ENCODE measurements at places on chromosomes 5 and 9.

GRCh38 chr5:637581-638450 is 25.7 kb downstream of the CEP72 start:
- no peak for DNase-seq

DNA sequence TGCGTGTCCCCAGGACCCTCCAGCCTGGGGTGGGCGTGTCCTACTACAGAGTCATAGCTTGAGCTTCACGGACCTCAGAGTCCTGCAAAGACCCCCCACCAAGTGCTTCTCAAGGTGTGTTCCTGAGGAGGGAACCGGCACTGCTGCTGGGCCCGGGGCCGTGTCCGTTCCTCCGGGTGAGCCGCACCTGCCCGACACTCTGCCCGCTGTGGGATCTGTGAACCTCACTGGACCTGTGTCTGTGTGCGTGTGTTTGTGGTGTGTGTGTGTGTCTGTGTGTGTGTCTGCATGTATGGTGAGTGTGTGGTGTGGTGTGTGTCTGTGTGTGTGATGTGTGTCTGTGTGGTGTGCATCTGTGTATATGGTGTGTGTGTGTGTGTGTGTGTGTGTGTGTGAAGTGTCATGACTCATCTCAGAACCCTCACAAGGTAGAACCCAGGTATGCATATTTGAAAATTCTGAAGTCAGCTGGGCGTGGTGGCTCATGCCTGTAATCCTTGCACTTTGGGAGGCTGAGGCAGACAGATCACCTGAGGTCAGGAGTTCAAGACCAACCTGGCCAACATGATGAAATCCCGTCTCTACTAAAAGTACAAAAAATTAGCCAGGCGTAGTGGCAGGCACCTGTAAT is 40.9 kb upstream of the RXRA start:
- DNase-seq: no peak

DNA sequence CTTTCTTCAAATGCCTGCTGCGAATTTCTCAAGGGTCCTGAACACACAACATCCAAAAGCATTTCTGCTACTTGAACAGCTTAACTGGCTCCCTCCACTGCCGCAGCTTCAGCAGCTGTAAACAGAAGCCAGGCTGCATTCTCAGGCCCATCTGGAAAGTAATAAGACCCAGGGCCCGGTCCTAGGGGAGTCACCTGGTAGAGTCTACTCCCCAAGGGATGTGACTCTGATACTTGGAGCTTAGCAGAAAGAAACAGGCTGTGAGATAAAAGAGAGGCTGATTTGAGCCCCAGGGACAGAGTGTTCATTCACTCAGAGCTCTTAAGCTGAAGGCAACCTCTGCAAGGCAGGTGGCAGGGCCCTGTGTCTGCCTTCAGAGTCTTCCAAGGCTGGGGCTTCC is 356.8 kb downstream of the SPOCK1 start:
- DNase-seq: no peak

DNA sequence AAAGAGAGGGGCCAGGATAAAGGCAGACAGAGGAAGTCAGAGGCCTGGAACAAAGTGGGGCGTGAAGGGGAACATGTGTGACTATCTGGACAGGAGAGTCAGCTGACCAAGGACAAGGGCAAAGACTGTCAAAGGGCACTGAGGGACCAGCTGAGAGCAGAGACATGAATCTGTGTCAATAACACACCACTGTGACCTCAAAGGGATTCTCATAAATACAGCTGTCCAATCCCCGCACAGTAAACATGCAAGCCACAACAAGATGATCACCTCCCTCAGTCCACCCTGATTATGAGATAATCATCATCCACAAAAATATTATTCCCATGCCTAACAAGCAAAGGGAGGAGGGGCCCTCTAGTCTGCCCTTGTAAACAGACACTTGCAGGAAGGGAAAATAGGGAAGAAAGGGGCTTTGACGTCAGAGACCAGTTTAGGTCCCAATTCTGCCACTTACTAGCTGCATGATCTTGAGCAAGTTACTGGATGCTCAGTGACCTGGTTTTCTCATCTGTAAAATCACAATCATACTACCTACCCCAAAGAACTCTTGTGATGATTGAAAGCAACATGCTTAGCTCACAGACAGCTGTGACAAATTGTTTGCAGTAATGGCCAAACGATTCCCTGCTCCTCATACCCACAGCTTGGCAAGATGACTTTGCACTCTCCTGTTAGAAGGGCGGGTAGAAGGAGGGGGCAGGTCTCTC is 41.8 kb downstream of the RAPGEF1 start:
- DNase-seq: no peak

- no peak for DNase-seq
These were observed 5.0 kb downstream of the ENTPD8 start for GRCh38 chr9:137435980-137436760.

GRCh38 chr9:98892288-98892687 is 51.4 kb upstream of the COL15A1 start:
- DNase-seq: no peak

- DNase-seq: no peak
These were observed 3.0 kb downstream of the NKX2-5 start for GRCh38 chr5:173231996-173232498.

- DNase-seq: no peak
These were observed 29.0 kb upstream of the ANKRD33B start for GRCh38 chr5:10534561-10535530.

DNA sequence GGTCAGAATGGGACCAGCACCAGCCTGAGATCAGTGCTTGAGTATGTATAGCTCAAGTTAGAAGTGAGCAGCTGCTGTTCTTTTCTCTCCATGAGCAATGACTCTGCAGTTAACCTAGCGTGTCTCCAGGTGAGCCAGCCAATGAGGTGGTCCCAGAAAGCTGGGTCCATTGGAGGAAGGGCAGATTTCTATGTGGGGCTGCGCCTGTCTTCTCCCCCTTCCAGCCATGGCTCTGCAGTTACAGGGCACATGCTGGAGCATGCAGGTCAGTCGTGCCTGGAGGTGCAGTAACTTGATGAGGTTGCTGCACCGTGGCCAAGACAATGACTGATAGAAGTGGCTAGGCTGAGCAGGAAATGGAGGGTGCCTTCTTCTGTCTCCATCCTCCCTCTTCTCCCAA is 29.6 kb upstream of the CXCL14 start:
- DNase-seq: no peak

DNA sequence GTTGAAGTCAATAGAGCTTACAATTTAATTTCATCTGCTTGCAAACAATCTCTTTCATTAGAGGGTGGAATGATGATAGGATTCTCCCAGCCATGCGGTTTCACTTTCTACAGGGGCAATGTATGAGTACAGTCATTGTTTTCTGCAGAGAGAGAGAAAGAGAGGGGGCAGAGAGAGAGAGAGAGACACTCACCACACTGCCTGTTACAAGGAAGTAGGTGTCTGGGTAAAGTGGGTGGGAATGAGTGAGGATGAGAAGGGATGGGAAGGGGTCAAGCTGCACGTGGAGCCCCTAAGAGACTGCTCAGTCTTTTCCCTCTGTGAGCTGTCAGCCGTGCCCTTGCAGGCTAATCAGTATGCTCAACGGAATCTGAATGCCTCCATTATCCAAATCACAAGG is 454.3 kb downstream of the KDM4C start:
- no peak for DNase-seq

DNA sequence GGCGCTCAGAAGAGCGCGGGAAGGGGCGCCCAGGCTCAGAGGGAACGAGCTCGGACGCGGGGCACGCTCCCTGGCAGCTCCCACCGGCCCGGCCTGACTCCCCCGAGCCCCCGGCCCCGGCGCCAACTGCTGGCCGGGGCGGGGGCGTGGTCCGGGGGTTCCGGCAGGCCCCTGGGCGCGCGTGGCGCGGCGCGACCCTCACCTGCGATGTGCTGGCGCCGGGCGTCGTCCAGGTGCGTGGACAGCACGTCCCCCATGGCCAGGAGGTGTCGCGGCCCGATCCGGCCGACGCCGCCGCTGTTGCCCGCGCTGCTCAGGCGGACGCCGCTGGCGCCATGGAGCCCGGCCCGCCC is 43.5 kb upstream of the STXBP1 start:
- no peak for DNase-seq

DNA sequence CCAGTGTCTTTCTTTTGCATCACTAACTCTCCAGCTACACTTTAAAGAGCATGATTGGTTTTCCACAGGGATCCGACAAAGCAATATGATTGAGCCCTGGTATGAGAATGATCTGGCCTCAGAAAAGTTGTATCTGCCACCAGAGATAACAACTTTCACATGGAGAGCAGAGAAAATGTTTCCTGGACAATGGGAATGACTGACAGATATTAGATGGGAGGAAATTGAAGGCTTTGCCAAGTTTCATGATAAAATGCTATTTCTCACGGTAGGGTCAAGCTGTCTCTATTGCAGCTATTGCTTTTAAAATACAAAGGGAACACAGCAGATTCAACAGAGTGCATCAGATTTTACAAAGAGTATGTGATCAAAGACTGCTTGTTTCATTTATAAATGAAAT is 56.4 kb upstream of the GLIS3 start:
- no peak for DNase-seq

- DNase-seq: no peak
These were observed 318.3 kb upstream of the IRX4 start for GRCh38 chr5:2201011-2201410.

- peak; percentile 62 for DNase-seq
These were observed 2.5 kb upstream of the SEC16A start for GRCh38 chr9:136485049-136486045.

GRCh38 chr9:137130176-137130755 is 8.7 kb upstream of the GRIN1 start:
- DNase-seq: no peak

- DNase-seq: no peak
These were observed 49.7 kb downstream of the OLFM1 start for GRCh38 chr9:135136991-135137832.

GRCh38 chr9:78363221-78363620 is 66.3 kb downstream of the PSAT1 start:
- DNase-seq: no peak

- DNase-seq: no peak
These were observed 365.7 kb downstream of the DEPDC1B start for GRCh38 chr5:60334281-60334713.

GRCh38 chr9:114674076-114674797 is 7.8 kb downstream of the TEX48 start:
- DNase-seq: no peak

GRCh38 chr9:93952784-93953495 is 2.2 kb downstream of the BARX1 start:
- no peak for DNase-seq

- DNase-seq: no peak
These were observed 859 bp upstream of the GRIA1 start for GRCh38 chr5:153489611-153490010.

DNA sequence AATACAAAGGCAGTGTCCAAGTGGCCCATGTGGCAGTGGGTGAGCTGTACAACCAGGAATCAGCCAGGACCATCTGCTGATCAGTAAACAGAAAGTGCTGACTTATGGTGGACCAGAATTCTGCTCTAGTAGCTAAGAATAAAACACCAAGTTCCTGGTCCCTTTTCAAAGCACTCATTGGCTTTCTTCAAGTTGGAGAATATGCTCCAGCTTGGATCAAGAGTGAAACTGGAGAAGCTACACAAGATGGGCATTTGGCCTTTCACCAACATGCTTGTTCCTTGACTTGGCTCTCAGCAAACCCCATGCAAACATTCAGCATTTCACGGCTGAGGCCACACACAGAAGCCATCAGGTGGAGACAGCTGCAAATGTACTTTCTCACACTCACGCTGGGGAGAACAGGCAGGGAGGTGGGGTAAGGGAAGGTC is 32.1 kb downstream of the MARCHF3 start:
- DNase-seq: no peak

DNA sequence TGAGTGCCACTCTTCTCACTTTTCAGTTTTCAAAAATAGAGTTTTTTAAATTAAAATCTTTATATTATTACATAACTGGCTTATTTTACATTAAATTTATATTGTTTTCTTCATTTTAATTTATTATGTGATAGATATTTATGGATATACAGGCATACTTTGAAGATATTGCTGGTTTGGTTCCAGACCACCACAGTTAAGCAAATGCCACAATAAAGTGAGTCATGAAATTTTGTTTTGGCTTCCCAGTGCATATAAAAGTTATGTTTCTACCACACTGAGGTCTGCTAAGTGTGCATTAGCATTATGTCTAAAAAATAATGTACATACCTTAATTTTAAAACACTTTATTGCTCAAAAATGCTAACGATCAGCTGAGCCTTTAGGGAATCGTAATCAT is 47.4 kb downstream of the NDUFS4 start:
- DNase-seq: no peak

DNA sequence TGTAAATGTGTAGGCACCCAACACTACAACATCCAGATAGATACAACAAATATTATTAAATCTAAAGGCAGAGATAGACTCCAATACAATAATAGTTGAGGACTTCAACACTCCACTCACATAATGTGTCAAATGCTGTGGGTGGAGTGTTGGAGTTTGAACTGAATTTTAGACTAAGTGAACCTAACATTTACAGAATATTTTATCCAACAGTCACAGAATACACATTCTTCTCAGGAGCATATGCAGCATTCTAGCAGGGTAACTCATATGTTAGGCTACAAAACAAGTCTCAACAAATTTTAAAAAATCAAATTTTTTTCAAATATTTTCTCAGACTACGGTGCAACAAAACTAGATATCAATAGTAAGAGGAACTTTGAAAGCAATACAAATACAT is 648.7 kb upstream of the CDH18 start:
- no peak for DNase-seq

- DNase-seq: no peak
These were observed 43.8 kb upstream of the GOLPH3 start for GRCh38 chr5:32217886-32218396.

- no peak for DNase-seq
These were observed 48.3 kb downstream of the ATPSCKMT start for GRCh38 chr5:10201223-10201868.

- DNase-seq: no peak
These were observed 1.5 kb upstream of the TGFBI start for GRCh38 chr5:136027311-136027710.

DNA sequence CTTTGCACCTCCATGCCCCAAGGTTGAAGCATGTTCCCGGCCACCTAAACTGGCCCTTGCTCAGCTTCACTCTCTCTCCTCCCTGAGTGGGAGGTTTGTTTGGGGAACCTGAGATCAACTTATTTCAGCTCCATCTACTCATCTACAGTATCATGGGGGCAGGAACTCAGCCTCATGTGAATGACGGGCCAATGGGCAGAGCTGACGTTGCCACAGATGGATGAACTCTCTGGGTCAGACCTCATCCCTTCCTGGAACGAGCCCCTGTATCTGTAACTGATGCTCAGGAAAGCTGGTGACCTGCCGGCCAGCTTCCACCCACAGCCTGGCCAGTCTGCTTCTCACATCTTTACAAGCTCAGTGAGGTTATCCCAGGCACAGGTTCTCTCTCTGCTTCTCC is 369.6 kb downstream of the IRX2 start:
- DNase-seq: no peak

DNA sequence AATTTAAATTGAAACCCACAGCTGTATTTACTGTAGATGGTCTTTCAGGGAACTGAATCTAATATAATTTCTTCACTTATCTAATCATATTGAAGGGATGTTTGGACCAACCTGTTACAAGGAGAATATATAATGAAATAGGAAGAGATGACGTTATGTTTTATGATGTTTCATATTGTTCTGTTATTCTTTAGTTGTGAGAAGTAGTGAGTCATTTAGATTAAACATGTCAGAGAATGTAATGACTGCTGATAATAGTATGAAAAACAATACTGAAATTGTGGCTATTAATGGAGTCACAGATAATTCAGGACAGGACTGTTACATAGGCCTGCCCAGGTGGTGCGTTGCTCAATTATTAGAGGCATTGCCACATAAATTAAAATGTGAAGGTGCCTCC is 1993.4 kb downstream of the EFNA5 start:
- no peak for DNase-seq

Measured in stimulated activated CD4-positive, alpha-beta T cell treated with anti-CD3 and anti-CD28 coated beads, Interleukin-1b, Interleukin-23, amount 100 ng/mL, for 1 hour (primary cell).